ENCODE measurements at places on chromosomes 7 and 10. TPM values are rescaled to one million over a fixed set of nuclear protein-coding genes. Genes with fewer than 3 reads are reported as not detected.

DNA sequence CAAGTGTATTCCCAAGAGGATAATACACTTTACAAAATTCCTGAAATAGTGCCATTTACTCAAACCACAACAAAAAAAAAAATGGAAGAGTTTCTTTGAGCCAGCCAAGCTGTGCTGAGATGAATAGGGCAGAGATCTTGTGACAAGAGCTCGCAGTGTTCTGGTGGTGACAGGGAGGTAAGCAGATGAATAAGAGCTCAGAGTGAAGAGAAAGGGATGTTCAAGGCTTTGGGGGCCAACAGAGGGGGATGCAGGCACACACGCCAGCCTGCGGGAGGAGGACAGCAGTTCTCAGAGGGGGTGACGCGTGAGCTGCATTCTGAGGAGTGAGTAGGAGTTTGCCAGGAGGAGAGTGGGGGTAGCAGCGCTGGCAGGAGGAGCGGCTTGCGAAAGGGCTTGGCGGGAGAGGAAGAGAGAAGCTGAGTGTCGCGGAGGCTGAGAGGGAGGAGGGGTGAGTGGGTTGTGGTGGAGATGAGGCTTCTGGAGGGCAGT, 194.4 kb upstream of the IMMP2L start:
- DNase-seq, result no peak

DNA sequence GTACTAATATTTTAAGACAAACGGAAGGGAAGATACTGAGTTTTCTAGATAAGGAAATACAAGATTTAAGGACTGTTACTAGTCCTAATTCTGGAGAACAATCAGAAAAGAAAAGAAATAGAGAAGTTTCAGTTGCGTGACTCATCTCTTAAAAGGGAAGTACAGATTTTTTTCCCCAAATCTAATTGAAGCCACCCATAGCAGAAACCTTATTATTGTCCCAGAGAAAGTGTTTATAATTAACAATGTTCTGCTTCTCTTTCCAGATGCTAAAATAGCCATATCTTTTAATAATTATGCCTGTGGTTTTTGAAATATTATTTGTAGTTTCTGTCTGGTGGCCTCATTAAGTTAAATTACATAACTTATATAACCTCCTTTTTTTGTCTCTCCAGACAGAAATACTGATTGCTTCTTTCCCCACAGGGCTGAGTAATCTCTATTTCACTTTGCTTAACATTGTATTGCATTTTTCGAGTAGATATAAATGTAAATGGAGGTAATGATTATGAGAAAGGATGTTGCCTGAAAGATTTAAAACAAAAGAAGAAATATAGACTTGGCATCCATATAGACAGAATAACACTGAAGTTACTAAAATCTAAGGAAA, 240.7 kb upstream of the MBL2 start:
- no peak for DNase-seq

The SLC26A3 gene
- not detected for total RNA-seq

DNA sequence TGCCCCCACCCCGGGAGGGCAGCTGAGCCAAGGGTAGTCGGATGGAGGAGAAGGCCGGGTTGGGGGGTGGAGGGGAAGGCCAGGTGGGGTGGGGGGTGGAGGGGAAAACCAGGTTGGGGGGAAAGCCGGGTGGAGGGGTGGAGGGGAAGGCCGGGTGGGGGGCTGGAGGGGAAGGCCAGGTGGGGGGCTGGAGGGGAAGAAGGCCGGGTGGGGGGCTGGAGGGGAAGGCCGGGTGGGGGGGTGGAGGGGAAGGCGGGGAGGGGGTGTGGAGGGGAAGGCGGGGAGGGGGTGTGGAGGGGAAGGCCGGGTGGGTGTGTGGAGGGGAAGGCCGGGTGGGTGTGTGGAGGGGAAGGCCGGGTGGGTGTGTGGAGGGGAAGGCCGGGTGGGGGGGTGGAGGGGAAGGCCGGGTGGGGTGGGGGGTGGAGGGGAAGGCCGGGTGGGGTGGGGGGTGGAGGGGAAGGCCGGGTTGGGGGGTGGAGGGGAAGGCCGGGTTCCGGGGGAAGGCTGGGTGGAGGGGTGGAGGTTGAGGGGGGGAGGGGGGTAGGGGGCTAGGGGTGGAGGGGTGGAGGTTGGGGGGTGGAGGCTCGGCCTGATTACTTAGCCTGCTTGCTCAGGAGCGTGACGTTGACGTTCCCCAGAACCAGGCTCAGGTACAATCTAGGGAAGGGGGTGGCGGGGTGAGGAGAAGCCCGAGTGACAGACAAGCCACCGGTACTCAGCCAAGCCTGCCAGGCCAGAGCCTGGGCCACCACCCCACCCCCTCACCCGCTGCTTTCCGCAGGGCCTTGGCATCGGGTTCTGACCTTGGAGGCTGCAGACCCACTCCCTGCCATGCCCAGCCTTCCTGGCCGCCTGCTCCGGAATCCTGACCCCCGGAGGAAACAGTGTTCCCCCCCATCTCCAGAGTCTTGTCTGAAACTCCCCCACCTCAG, 5.6 kb downstream of the TMEM120A start:
- no peak for DNase-seq

Measured in CD4-positive, alpha-beta T cell (primary cell).